ENCODE measurements at places on chromosomes 11 and 22. TPM values are rescaled to one million over a fixed set of nuclear protein-coding genes. Genes with fewer than 3 reads are reported as not detected.

DNA sequence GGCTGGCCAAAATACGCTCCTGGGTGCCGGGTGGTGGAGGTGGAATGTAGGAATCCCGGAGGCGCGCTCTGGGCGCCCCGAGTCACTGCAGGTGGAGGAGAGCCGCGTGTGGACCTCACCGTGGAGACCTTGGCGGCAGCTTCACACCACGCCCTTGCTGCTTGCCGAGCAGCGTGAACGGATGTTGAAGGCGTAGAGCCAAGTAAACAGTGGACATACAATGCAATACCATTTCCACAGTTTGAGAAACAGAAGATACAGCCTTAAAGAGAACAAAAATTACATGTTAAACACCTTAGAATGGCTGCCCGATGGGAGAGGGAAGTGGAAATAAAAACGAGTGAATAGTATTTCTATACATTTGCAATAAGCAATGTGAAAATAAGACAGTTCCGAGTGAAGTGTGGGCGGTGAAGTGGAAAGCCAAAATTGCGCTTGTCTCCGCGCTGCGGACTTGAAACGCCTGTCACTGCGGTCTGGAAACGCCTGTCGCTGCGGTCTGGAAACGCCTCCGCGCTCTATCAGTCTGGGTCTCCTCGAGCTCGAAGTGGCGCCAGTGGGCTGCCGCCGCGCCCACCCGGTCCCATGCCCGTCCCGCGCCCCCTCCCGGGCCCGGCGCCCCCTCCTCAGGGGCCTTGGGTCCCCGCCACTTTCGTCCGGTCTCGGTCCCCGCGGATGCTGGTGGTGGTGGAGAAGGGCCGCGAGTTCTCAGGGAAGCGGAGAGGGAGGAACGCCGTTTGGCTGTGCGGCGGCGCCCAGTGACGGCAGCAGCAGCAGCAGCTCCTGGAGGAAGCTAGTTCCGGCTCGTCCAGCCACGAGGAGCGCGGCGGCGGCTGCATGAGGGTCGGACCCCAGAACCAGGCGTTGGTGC, 1.6 kb downstream of the NCR3LG1 start:
- DNase-seq, result peak; percentile 80

DNA sequence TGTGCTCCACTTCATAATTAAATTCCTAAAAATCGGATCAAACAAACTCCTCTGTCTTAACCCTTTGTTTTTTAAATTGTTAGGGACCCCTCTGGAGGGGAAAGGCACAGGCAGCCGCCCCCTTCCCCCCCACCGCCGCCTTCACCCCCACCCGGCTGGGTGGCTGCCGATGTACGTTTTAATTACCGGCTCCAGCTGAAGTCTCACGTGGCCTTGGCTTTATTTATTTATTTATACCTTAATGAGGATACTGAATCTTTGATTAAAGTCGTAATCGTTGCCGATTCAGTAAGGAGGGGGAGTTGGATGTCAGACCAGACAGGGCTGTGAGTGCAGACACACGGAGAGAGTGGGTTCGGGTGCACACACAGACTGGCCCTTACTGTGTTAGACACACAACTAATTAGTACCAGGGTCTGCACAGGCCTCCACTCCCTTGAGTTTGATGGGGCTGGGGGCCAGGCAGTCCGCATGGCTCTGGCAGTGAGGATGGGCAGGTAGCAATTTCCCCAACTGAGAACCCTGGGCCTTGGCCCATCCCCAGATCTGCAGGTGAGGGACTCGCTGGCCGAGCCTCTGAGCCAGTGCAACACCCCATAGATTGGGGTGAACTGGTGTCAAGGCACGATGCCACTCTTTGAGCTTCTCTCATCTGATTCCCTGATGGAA, 51.3 kb upstream of the NNMT start:
- no peak for DNase-seq

- DNase-seq, result no peak
Observed at GRCh38 chr11:95327273-95327948, 96.4 kb upstream of the SESN3 start.

GRCh38 chr22:24801901-24802465, 4.0 kb upstream of the SGSM1 start:
- no peak for DNase-seq

ACCSL gene
- total RNA-seq, result not detected
